ENCODE measurements at places on chromosomes 5 and 9. TPM values are rescaled to one million over a fixed set of nuclear protein-coding genes. Genes with fewer than 3 reads are reported as not detected.

DNA sequence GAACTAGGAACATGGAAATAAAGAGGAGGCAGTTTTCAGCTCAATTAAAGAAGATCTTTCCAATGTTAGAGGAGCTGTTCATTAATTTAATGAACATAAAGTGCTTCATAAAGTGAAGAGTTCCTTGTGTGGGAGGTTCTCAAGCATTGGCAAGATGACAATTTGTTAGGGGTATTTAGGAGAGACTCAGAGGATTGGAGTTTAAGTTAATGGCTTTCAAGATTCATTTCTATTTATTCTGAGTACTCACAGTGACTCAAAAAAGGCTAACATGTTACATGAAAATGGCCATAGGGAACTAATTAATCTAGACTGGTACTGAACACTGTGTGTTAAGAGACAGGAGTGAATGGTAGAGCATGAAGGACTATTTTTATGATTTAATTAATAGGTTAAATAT, 55.4 kb upstream of the CDH12 start:
- no peaks in the 10 kb centered on the region for H3K36me3 ChIP-seq
- no peak for DNase-seq
- no peaks in the 10 kb centered on the region for H3K4me1 ChIP-seq
- no peak overlapping the region for H3K27ac ChIP-seq
- no peak overlapping the region for H3K4me3 ChIP-seq

DNA sequence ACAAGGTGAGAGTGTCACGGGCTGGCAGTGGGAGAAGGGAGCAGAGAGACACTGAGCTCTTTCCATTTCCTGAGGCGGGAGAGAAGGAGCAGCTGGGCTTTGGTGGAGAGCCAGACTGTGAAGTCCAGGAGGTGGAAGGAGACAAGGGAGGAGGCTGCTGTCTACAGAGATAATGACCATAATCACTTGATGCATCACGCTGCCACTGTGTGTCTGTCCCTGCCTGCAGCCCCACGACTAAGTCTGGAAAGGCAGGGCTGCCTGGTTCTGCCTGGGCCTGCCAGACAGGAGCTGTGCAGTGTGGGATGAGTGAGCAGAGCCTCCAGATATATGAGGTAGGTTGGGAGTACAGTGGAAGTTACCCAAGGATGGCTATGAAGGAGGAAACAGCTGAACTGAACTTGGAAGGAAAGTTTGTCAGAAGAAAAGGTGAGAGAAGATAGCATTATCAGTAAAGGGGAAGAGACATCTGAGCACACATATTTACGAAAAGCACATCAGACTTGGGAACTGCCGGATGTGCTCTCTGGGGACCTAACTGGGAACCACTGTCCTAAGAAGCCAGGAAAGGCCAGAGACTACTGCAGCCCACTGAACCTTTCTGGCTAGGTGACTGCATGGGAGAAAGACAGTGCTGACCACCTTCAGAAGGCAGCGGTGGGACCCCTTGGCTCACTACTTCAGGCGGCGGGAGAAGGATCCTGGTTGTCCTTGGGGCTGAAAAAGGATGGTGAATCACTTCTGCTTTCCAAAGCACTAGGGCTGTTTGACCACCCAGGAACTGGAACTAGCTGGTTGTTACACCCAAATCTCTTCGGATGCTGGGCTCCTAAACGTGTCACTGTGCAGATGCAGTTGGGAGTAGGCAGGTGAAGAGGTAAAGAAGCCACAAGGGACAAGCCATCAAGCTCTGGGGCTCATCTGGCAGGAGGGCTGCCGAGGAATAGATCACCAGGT, 12.8 kb upstream of the DDX41 start:
- no peaks in the 10 kb centered on the region for H3K4me1 ChIP-seq
- no peak for DNase-seq
- no peak overlapping the region for H3K27ac ChIP-seq
- peaks cover 90% of the 10 kb centered on the region for H3K36me3 ChIP-seq
- H3K27me3 ChIP-seq: no peaks in the 10 kb centered on the region
- no peak overlapping the region for H3K4me3 ChIP-seq

- H3K4me3 ChIP-seq: no peak overlapping the region
- peaks cover 2% of the 10 kb centered on the region for H3K27me3 ChIP-seq
Measured at GRCh38 chr9:130237076-130237475, 28.5 kb upstream of the HMCN2 start.

DNA sequence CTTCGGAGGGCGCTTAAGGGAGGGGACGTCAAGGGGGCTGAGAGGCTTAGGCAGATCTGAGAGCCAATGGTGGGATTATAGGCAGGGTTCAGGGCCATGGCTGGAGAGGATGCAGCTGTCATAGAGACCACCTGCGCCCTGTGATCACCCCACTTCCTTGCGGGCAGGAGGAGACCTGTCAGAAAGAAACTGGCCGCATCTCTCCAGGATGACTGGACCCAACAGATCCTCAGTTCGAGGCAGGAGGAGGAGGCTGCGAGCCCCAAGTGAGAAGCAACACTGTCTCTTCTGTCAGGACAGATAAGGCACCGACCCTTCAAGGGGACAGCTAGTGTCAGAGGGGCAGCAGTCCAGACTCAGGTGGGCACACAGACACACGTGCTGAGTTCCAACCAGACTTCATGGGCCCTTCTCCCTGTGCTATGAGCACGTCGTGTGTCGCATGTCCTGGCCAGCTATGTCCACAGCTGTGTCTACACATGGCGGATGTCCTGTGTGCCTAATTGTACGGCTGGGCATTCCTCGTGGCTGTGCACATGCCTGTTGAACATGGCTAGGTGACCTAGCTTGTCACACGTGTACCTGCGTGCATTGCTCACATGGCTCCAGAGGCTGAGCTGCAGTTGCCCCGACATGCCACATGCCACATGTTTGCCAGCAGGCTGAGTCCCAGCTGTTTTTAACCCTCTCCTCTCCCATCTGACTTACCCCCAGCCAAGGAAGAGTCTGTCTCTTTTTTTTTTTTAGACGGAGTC, 583 bp upstream of the AQP3 start:
- peaks cover 21% of the 10 kb centered on the region for H3K36me3 ChIP-seq
- H3K27ac ChIP-seq: peak overlapping the region; percentile 87
- peaks cover 91% of the 10 kb centered on the region for H3K4me1 ChIP-seq
- H3K27me3 ChIP-seq: no peaks in the 10 kb centered on the region
- peak overlapping the region; percentile 74 for H3K4me3 ChIP-seq
- DNase-seq: peak; percentile 33

Gene GALNT12
- total RNA-seq: 6.7 TPM
